GM23338 (cell line): ENCODE measurements at places on chromosomes 5 and 9. TPM values are rescaled to one million over a fixed set of nuclear protein-coding genes. Genes with fewer than 3 reads are reported as not detected.

Gene ZFP2
- 0.42 and 0.62 TPM in 2 replicates for total RNA-seq

Gene IL13
- not detected in 2 replicates for total RNA-seq

Gene FAM151B
- 3.1 TPM in 1 of 2 replicates, not detected in the other for total RNA-seq

GRCh38 chr5:119373449-119373858, 17.6 kb downstream of the TNFAIP8 start:
- H3K27me3 ChIP-seq, result no peaks in the 10 kb centered on the region
- no peaks in the 10 kb centered on the region for H3K36me3 ChIP-seq
- H3K4me1 ChIP-seq, result peaks cover 20% of the 10 kb centered on the region; the same call in 1 of the 2 replicates
- no peak overlapping the region for H3K27ac ChIP-seq

Gene YIPF5
- 39.4 and 46.5 TPM in 2 replicates for total RNA-seq

- no peak overlapping the region for H3K27ac ChIP-seq
- DNase-seq, result no peak
- H3K27me3 ChIP-seq, result no peaks in the 10 kb centered on the region
Measured at GRCh38 chr9:93619272-93619775, 42.9 kb downstream of the PHF2 start.

Gene MAP1B
- 111 and 263 TPM in 2 replicates for total RNA-seq

Gene CCNI2
- total RNA-seq, result 0.74 and 2.5 TPM in 2 replicates

DNA sequence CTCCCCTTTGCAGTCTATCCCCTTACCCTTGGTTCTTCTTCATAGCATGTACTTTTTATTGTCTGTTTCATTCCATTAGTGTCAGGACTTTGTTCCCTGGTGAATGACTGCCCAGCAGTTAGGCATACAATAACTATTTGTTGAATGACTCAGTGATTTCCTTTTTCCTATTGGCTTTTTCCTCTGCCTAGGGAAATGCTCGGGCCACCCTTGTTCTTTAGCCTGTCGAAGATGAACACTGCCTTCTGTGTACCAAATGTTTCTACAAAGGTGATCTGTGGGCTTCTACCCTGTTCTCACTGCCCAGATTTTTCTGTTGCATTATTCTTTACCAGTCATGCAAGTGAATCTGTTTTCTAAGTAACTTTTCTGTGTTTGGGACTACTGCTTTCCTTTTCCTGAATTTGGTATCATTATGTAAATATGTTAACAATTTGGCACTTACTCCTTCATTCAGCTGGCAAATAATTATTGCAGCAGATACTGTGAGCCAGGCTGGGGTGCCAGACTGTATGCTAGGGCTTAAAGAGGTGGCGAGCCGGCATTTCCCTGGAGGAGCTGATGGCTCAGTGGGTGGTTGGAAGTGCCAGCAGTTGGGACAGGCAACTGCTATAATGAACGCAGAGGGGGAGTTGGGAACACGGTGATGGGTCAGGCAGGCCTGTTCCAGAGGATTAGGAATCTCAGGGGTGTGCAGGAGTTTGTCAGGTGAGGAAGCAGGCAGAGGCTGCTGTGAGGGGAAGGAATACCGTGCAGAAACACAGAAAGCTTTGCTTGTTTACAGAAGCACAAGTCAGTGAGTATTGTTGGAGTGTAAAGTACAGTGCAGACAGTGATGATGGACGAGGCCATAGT, 30.6 kb downstream of the KDM4C start:
- peak overlapping the region; percentile 58 for H3K27ac ChIP-seq
- H3K4me1 ChIP-seq, result peaks cover 26% of the 10 kb centered on the region
- no peak overlapping the region for H3K4me3 ChIP-seq
- H3K36me3 ChIP-seq, result no peaks in the 10 kb centered on the region
- no peak for DNase-seq
- no peaks in the 10 kb centered on the region for H3K27me3 ChIP-seq

Gene KLF4
- total RNA-seq, result 26.8 and 29.8 TPM in 2 replicates

DNA sequence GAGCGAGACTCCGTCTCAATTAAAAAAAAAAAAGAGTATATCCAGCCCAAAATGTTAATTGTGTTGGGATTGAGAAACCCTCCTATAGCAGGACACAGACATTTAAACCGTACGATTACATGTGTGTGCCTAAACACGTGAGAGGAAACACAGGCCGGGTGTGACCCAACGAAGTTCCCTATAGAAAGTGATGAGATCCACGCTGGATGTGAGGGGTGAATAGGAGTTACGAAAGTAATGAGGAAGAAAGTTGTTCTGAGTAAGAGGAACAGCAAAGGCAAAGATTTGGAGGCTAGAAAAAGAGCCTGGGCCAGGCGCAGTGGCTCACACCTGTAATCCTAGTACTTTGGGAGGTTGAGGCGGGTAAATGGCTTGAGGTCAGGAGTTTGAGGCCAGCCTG, 13.6 kb downstream of the NAIF1 start:
- no peak overlapping the region for H3K27ac ChIP-seq
- no peaks in the 10 kb centered on the region for H3K36me3 ChIP-seq
- DNase-seq, result no peak
- no peaks in the 10 kb centered on the region for H3K27me3 ChIP-seq
- H3K4me1 ChIP-seq, result peaks cover 18% of the 10 kb centered on the region

GRCh38 chr5:148836272-148837250, 10.2 kb downstream of the ADRB2 start:
- no peak overlapping the region for H3K4me3 ChIP-seq
- H3K4me1 ChIP-seq, result peaks cover 4% of the 10 kb centered on the region; the same call in 1 of the 2 replicates
- no peak overlapping the region for H3K27ac ChIP-seq
- no peak for DNase-seq
- no peaks in the 10 kb centered on the region for H3K27me3 ChIP-seq

Gene ADGRD2
- 0.45 TPM in 1 of 2 replicates, not detected in the other for total RNA-seq

GRCh38 chr5:41414598-41414997, 95.8 kb downstream of the PLCXD3 start:
- no peak for DNase-seq
- no peak overlapping the region for H3K4me3 ChIP-seq
- H3K4me1 ChIP-seq, result peaks cover 12% of the 10 kb centered on the region
- no peaks in the 10 kb centered on the region for H3K36me3 ChIP-seq

DNA sequence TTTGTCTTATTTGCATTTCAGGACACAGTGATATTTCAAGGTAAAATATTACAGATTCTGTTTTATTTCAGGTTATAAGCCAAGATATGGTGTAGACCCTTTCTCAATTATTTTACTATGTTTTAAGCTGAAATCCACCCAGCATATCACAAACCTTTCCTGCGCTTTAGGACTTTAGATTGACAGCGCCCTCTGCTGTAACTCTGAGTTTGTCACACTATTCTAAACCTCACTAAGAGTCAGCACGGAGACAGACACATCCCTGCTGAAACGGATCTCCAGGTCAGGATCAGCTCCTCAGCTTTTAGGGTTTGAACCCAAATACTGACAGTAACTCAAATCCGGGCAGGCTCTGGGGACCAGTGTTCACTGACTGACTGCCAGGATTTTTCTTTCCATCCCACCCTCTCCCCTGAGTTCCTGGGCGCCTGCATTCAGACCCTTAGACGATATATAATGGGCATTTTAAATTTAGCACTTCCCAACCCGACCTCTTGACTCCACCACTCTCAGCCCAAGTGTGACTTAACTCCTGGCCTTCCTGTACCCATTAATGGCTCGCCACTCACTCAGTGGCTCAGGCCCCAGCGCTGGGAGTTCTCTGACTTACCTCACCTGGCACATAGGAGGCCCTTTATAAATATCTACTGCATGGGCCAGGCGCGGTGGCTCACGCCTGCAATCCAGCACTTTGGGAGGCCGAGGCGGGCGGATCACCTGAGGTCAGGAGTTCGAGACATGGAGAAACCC, 33.5 kb downstream of the TLX3 start:
- H3K27ac ChIP-seq, result no peak overlapping the region
- H3K4me3 ChIP-seq, result no peak overlapping the region; the same call in 1 of the 2 replicates
- H3K27me3 ChIP-seq, result peaks cover 9% of the 10 kb centered on the region; the same call in 1 of the 2 replicates
- DNase-seq, result peak; percentile 88
- no peaks in the 10 kb centered on the region for H3K4me1 ChIP-seq

GRCh38 chr5:138653502-138653901, 78.3 kb upstream of the HSPA9 start:
- no peak overlapping the region for H3K27ac ChIP-seq
- no peaks in the 10 kb centered on the region for H3K27me3 ChIP-seq
- peak; percentile 46 for DNase-seq
- H3K36me3 ChIP-seq, result no peaks in the 10 kb centered on the region

GRCh38 chr9:132003319-132003704, 76.4 kb downstream of the MED27 start:
- H3K36me3 ChIP-seq, result no peaks in the 10 kb centered on the region
- H3K4me3 ChIP-seq, result no peak overlapping the region
- no peaks in the 10 kb centered on the region for H3K27me3 ChIP-seq
- H3K4me1 ChIP-seq, result peaks cover 52% of the 10 kb centered on the region
- H3K27ac ChIP-seq, result no peak overlapping the region

DNA sequence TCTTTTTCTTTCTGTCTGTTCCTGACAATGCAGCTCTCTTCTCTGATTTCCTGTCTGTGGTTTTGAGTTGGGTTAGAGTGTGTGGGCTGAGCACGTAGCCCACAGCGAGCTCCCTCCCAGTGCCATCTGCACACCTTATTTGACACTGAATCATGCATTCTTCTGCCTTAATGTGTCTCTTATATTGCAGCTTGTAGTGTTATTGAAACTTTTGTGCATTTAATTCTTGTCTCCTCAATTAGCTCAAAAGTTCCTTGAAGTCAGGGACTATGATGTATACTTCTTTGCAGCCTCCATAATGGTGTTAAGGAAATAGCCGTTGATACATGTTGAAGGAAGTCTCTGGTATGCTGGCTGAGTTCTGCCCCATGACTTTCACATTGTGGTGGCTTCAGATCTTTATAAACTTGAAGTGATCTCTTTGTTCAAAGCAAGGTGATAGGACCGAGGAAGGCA, 576.2 kb upstream of the CLINT1 start:
- no peaks in the 10 kb centered on the region for H3K36me3 ChIP-seq
- H3K27me3 ChIP-seq, result no peaks in the 10 kb centered on the region
- H3K4me1 ChIP-seq, result no peaks in the 10 kb centered on the region
- DNase-seq, result no peak
- no peak overlapping the region for H3K4me3 ChIP-seq
- H3K27ac ChIP-seq, result no peak overlapping the region

Gene TDRD7
- total RNA-seq, result 1.7 and 3.1 TPM in 2 replicates

GRCh38 chr9:33686942-33687341, 108.4 kb upstream of the PRSS3 start:
- DNase-seq, result no peak
- H3K4me1 ChIP-seq, result no peaks in the 10 kb centered on the region
- H3K4me3 ChIP-seq, result no peak overlapping the region
- no peaks in the 10 kb centered on the region for H3K36me3 ChIP-seq

Gene C8G
- total RNA-seq, result not detected in 2 replicates

- DNase-seq, result no peak
- no peaks in the 10 kb centered on the region for H3K27me3 ChIP-seq
- H3K36me3 ChIP-seq, result no peaks in the 10 kb centered on the region; the same call in 1 of the 2 replicates
- H3K4me1 ChIP-seq, result no peaks in the 10 kb centered on the region
- H3K27ac ChIP-seq, result no peak overlapping the region
Measured at GRCh38 chr9:137802521-137803243, 74.9 kb upstream of the CACNA1B start.

Gene RASA1
- total RNA-seq, result 32.3 and 35.0 TPM in 2 replicates

Gene GABRA1
- 0.16 and 0.52 TPM in 2 replicates for total RNA-seq

DNA sequence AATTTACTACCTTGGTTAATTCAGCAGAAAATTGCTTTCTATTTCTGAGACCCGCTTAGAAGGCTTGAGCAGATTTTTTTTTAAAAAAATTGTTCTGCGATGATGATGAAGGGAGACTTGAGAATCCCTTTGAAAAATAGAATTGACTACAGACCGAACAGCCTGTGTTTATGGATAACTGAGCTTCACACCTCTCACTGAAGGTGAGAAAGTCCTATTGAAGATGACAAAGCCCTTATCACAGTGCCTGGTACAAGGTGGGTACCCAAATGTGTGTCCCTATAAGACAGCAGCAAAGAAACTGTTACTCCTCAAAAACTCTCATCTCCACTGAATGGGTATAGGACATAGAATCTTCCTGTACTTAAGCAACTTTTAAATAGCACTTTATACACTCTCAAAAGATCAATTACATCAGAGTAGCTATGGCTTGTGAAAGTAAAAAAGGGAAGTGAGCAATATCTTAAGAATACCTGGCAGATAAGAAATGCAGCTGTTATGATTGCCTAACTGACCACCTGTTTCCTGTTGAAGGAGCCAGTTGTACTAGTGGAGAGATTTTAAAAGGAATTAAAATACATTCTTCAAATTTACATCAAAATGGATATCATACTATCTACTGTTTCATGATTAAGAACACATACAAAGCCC, 419.7 kb downstream of the CHSY3 start:
- H3K4me1 ChIP-seq, result no peaks in the 10 kb centered on the region
- no peaks in the 10 kb centered on the region for H3K27me3 ChIP-seq
- H3K36me3 ChIP-seq, result 0 out of 2 replicates have a peak, but pooled peaks cover 3% of the 10 kb centered on the region
- H3K4me3 ChIP-seq, result no peak overlapping the region
- no peak overlapping the region for H3K27ac ChIP-seq

Gene LAMC3
- 19.2 and 27.4 TPM in 2 replicates for total RNA-seq

Gene CCL28
- 3.4 and 5.7 TPM in 2 replicates for total RNA-seq

Gene TPM2
- total RNA-seq, result 116 and 141 TPM in 2 replicates

Gene PLAC8L1
- total RNA-seq, result not detected in 2 replicates

Gene DOCK2
- total RNA-seq, result 9.4 and 19.4 TPM in 2 replicates

DNA sequence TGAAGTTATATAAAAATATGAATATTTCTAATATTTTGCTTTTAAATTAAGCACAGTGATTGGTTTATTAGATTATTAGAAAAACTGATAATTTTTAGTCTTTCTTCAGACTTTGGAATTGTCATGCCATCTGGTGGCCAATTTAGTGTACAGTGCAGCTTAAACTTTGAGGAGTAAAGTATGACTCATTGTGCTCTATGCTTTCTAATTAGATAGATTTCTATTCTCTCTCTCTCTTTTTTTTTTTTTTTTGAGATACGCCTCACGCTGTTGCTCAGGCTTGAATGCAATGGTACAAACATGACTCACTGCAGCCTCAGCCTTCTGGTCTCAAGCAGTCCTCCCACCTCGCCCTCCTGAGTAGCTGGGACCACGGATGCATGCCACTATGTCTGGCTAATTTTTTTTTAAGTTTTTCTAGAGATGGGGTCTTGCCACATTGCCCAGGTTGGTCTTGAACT, 42.1 kb upstream of the GPR21 start:
- no peaks in the 10 kb centered on the region for H3K4me1 ChIP-seq
- no peak overlapping the region for H3K27ac ChIP-seq
- peak; percentile 35 for DNase-seq
- peaks cover 26% of the 10 kb centered on the region for H3K36me3 ChIP-seq
- H3K4me3 ChIP-seq, result no peak overlapping the region

Gene LCN1
- total RNA-seq, result not detected in 2 replicates

Gene LVRN
- 0.39 and 0.45 TPM in 2 replicates for total RNA-seq

- H3K27ac ChIP-seq, result no peak overlapping the region
- no peaks in the 10 kb centered on the region for H3K36me3 ChIP-seq
- DNase-seq, result no peak
Measured at GRCh38 chr5:62312036-62312435, 6.0 kb downstream of the KIF2A start.

- H3K27ac ChIP-seq, result no peak overlapping the region
- H3K27me3 ChIP-seq, result no peaks in the 10 kb centered on the region
- no peak for DNase-seq
Measured at GRCh38 chr5:63286724-63287123, 675.5 kb downstream of the HTR1A start.
